ENCODE measurements at places on chromosomes 12 and 14.
A peak's percentile ranks its signal among the peaks of the same experiment; 100 is the strongest.

DNA sequence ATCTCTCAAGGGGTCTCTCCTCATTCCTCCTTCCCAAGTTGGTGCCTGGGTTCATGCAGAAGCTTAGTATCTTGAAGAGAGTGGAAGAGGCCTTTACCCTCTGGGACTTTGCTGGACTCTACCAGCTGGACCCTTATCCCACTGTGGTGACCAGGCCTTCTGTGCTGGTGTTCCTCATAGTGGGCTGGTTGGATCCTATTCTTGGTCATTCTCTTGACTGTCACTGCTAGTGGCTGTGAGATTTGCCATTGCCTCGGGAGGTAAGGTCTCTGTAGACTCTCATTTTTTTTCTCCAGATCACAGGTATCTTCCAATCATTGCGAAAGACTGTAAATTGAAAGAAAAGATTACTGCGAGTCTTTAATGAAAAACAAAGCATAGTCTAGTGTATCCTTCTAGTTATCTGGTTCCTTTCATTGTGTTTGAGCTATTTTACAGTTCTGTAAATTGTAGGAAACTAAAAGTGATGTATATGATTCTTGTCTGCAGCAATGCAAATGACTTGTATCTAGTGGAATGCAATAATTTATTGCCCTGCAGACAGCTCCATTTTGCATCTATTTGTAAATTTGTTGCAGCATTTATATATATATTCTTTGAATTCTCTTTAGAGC is 217.9 kb downstream of the AEBP2 start:
- DNase-seq: no peak

DNA sequence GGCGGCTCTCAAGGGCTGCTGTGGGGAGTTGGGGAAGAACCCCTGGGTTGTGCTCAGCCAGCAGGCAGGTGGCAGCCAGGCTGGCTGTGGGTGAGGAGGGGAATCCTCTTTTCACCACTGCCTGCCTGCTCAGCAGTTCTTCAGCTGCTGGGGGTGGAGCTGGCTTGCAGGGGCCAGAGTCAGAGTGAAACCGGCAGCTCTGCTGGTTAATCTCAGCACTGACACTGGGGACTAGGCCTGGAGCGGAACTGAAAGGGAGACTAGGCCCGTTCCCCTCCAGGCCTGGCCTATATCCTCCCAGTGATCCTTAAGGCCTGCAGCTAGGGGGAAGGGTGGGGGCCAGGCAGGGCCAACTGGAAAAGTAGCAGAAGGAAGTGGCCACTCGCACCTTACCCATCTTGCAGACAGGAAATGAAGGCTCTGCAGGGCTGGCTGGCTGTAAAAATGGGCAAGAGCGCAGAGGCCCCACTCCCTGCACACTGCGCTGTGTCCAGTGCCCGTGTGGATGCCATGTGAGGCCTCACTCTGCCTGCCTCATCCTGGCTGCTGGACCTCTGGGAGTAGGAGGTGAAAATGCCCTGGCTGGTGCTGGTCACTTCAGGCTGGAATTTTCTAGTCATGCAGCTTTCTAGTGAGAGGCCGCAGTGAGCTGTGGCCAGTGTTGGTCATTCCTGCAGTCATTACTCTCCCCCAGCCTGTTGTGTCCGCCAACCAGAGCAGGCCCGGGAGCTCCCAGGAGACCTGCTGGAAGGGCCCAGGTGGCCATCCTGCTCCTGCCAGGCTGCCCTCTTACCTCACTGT is 39.4 kb downstream of the SH2B3 start:
- DNase-seq: peak; percentile 95

- DNase-seq: no peak
Observed at GRCh38 chr12:53071591-53072551, 7.3 kb downstream of the SPRYD3 start.

DNA sequence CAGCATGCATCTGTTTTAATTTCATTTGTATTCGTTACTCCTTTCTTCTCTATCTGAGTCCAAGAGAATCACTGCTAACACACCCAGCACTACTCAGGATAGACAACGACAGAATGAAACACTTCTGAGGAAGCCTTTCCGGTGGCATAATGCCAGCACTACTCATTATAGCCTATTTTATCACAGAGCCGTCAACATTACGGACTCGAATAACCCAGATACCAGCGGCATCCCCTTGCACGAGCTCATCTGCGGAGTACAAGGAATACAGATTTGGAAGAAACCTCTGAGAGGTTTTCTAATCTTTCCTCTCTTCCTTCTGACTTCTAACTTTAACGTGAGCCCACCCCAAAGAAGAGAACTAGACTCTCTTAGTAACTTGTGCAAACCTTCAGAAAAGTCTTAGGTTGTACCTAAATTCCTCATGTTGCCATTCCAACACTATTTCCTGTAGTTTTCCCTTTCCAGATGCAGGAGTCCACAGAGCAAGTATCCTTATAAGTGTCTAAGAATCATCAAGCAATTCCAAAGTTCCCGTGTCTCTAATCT is 248.1 kb downstream of the APAF1 start:
- no peak for DNase-seq

GRCh38 chr12:103178366-103179080 is 221.0 kb downstream of the ASCL1 start:
- DNase-seq: no peak

GRCh38 chr12:96465896-96466295 is 23.5 kb upstream of the CFAP54 start:
- DNase-seq: no peak

- no peak for DNase-seq
Observed at GRCh38 chr14:55771242-55771981, 191.4 kb downstream of the KTN1 start.

GRCh38 chr12:123449249-123449733 is 8.6 kb upstream of the SNRNP35 start:
- no peak for DNase-seq

DNA sequence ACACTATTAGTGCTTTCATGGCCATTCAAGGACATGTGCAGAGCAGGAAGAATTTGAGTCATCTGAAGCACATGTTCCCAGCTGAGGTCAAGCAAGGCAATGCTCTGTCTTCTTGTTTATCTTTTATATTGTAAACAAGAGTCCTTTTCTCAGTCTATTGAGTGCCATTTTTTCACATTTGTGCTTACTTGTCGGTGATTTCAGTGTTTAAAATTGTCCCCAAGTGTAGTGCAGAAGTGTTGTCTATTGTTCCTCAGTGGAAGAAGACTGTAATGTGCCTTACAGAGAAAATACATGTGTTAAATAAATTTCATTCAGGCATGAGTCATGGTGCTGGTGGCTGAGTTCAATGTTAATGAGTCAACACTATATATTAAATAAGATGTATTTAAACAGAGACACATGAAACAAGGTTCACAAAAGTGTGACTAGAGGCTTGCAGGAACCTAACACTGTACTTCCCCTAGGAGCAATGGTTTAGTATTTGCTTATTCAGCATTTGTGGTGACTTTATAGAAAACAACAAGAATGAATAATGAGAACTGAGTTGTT is 391.1 kb downstream of the LRIG3 start:
- DNase-seq: peak; percentile 40

DNA sequence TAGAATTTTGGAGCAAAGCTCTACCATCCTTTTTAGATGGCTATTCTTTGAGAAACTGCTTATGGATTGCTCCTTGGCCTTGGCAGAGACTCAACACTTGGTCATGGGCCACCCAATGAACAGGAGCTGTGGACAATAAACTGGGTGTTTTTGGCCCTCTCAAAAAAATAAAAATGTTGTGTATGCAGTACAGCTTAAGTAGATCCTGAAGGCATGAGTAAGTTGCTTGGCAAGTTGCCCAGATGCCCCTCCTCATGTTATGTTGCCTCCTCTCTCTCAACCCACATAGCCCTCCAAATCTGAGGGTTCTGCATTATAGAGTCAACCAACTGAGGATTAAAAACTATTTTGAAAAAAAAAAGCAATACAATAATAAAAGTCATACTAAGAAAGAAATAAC is 124.9 kb downstream of the ATP23 start:
- no peak for DNase-seq

DNA sequence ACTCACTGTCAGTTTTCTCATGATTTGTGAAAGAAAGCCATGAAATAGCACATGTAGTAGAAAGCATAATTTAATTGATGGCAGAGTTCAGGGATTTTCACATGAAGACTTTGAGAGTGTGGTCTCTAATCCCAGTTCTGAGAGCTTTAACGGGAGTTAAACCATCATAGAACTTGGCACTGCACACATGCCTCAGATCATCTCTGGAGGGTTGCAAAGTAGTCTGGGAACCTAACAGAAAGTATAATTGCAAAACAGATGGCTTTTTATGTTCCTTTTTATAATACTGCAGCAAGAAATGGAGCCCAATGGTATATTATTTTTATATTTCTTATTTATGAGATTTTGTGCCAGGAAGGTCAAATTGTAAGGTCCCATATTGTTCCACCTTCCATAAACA is 77.9 kb downstream of the BHLHE41 start:
- no peak for DNase-seq

DNA sequence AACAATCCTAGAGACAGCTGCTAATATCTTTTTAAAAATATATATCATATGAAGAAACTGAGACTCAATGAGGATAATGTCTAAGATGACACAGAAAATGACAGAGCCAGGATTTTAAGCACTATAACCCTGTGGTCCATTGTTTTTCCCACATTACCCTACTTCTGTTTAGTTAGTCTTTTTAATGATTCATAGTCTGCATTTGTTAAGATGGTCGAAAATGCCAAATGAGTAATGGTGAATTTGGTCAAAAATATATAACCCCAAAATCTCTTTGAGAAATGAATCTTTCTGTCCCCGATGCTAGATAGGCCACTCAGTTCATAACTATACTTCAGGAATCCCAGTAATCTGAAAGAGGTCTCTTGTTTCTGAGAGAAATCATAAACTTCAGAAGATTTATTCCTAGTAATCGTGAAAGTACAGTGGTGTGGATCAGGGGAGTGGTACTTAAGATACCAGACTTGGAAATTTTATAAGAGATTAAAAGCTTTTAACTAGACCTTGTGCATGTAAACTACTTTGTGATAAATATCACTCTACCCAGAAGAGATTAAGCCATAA is 10.8 kb downstream of the RTRAF start:
- DNase-seq: no peak

DNA sequence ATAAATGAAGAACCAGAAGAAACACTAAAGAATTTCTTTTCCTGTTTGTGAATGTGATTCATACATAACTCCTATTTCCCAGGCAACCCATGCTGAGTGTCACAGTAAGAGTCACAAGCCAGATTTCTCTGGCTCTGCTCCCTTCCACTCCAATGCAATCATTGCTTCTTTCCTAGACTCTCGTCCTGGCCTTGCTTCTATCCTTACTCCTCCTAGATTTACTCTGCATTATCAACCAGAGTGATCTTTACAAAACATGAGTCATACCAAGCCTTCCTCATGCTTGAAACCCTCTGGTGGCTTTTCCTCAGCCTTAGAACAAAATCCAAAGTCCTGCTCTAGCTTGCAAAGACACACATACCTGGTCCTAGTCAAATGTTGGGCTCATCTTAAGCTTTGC is 13.3 kb downstream of the IL22 start:
- peak; percentile 23 for DNase-seq

- DNase-seq: no peak
Observed at GRCh38 chr12:113208041-113208934, 13.0 kb upstream of the TPCN1 start.

GRCh38 chr12:122503147-122503751 is 2.5 kb upstream of the ZCCHC8 start:
- no peak for DNase-seq

- DNase-seq: no peak
Observed at GRCh38 chr12:132545164-132545953, 55.4 kb downstream of the FBRSL1 start.

DNA sequence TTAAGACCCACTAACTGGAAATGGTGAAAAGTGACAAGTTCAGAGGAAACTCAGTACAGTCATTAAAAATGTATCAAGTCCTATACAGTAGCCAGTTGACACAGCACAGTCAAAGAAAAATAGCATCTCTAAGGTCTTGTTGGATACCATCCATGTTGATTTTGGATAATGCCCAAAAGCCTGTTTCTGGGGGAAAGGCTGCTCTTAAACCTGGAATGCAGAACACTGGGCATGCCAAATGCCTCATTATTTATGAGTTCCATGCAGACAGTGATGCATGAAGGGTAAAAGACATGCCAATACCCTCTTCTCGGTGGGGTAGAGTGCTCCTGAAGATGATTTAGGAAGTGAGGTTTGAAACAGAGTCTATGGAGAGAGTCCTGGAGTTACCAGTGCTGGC is 29.6 kb downstream of the KCNK13 start:
- peak; percentile 33 for DNase-seq

DNA sequence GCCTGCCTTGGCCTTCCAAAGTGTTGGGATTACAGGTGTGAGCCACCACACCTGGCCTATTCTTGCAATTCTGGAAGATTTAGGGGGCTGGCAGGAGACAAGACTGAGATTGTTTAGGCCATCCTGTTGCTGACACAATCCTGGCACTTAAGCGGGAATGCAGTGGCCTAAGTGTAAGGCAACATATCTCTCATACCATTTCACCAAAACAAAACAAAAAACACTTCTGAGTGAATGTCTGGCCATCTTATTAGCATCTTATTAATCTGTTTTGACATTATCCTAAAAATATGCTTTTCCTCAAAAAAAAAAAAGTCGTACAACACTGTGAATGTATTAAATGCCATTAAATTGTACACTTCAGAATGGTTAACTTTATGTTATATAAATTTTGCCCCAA is 67.6 kb downstream of the DENND5B start:
- DNase-seq: no peak

DNA sequence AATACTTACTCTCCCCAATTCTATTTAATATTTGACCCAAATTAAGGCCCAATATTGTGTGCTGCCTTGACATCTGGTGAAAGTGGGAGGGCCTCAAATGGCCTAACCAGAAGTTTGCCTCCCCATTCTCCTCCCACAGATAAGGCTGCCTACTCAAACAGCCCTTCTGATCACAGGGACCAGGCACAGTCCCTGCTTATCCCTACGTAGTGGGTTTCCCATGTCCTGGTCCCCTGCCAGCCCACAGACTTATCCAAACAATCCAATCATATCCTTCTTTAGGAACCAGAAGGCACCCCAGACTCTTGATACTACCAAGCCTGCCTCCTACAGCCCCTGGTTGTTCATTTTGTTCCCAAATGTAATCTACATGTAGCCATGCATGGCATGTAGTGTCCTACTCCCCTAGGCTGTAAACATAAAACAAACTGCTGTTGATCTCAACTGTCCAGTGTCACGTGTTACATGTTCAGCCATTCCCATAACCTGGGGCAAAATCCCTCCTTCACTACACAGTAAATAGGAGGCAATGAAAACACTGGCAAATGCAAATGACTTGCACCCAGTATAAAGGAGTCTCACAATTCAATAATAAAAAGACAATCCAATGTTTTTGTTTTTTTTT is 49.3 kb downstream of the EEA1 start:
- DNase-seq: no peak

DNA sequence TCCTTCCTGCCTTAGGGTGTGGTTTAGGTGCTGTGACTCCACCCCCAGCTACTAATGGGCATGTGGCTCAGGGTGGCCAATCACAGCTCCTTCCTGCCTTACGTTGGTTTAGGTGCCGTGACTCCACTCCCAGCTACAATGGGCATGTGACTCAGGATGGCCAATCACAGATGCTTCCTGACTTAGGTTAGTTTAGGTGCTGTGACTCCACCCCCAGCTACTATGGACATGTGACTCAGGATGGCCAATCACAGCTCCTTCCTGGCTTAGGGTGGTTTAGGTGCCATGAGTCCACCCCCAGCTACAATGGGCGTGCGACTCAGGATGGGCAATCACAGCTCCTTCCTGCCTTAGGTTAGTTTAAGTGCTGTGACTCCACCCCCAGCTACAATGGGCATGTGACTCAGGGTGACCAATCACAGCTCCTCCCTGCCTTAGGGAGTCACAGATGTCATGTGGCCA is 163.9 kb downstream of the TBX5 start:
- DNase-seq: no peak

Data from myocyte (in vitro differentiated cells).